Amygdala (tissue), 56 donors: ENCODE measurements at places on chromosomes 3 and 15.

- DNase-seq: no peak
Measured at GRCh38 chr3:74801924-74802323, 187.5 kb upstream of the CNTN3 start.

GRCh38 chr3:72338942-72339669 is 509.1 kb downstream of the SHQ1 start:
- DNase-seq: no peak

- no peak for DNase-seq
Measured at GRCh38 chr3:11826628-11827265, 19.9 kb downstream of the TAMM41 start.

GRCh38 chr3:31692751-31693150 is 160.0 kb downstream of the STT3B start:
- no peak for DNase-seq

DNA sequence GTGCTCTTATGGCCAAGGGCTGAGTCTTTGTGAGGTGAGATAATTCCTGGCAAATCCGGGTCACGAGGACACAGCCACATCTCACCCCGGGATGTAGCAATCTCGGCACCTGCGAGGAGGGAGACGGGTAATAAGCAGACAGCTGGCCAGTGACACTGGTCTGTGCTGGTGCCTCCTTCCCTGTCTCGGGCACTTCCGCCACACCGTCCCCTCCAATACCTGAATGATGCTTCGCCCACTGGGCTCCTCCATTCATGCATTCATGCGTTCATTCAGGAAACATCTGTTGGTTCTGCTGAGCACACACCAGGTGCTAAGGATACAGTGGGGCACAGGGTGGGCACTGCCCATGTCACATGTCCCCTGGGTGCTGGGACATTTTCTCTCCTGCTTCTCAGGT is 60.1 kb downstream of the ATP10A start:
- DNase-seq: no peak

DNA sequence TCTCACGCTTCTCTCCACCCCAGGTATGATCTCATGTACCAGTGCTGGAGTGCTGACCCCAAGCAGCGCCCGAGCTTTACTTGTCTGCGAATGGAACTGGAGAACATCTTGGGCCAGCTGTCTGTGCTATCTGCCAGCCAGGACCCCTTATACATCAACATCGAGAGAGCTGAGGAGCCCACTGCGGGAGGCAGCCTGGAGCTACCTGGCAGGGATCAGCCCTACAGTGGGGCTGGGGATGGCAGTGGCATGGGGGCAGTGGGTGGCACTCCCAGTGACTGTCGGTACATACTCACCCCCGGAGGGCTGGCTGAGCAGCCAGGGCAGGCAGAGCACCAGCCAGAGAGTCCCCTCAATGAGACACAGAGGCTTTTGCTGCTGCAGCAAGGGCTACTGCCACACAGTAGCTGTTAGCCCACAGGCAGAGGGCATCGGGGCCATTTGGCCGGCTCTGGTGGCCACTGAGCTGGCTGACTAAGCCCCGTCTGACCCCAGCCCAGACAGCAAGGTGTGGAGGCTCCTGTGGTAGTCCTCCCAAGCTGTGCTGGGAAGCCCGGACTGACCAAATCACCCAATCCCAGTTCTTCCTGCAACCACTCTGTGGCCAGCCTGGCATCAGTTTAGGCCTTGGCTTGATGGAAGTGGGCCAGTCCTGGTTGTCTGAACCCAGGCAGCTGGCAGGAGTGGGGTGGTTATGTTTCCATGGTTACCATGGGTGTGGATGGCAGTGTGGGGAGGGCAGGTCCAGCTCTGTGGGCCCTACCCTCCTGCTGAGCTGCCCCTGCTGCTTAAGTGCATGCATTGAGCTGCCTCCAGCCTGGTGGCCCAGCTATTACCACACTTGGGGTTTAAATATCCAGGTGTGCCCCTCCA is 19.1 kb downstream of the TYRO3 start:
- DNase-seq: no peak

DNA sequence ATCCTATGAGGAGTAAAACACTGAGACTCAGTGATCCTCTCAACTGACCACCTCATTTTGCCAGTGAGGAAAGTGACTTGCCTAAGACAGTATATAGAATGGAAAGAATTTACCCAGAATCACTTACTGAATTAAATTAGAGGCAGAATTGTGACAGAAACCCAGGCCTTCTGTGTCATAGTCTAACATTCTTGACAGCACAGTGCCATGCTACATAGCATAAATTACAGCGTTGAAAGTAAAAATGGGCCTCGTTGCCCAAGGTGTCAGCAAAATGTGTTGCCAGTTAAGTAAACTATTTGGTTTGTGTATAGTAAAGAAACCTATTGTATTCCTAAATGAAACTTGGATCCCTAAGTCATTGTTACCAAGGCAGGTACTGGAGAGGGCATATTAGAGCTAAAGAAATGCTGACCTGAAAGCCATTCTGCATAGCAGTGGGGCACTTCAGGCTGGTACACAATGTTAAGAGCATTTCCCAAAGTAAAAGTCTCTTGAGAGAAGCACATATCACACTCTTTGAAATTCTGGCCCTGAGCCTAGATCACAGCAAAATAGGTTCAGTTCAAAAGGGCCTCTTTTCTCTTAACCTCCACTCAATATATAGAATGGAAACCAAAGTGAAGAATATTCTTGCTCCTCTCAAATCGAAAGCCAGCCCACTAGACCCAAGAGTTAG is 53.8 kb downstream of the HMG20A start:
- DNase-seq: no peak

GRCh38 chr3:32948625-32949445 is 2.6 kb upstream of the CCR4 start:
- DNase-seq: no peak

- no peak for DNase-seq
Measured at GRCh38 chr3:123346021-123346420, 102.9 kb downstream of the ADCY5 start.

- no peak for DNase-seq
Measured at GRCh38 chr3:190229632-190230424, 92.4 kb downstream of the CLDN1 start.

GRCh38 chr3:73319179-73319769 is 257.8 kb downstream of the EBLN2 start:
- no peak for DNase-seq

DNA sequence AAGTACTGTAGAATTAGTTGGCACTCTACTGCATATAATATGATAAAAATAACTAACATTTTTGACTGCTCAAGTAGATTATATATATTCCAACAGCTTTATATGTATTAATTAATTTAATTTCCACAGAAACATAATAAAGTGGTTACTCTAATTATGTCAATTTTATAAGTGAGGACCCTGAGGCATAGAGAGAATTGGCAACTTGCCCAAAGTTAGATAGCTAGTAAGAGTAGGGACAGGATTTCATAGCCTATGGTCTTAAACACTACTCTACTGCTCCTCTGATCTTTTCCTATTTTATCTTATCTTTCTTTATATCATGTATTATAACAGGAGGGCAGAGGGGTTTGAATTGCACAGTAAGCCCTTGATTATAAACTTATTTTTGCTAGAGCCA is 418.7 kb upstream of the SGO1 start:
- DNase-seq: no peak

GRCh38 chr15:31155151-31155550 is 53.6 kb upstream of the TRPM1 start:
- no peak for DNase-seq

DNA sequence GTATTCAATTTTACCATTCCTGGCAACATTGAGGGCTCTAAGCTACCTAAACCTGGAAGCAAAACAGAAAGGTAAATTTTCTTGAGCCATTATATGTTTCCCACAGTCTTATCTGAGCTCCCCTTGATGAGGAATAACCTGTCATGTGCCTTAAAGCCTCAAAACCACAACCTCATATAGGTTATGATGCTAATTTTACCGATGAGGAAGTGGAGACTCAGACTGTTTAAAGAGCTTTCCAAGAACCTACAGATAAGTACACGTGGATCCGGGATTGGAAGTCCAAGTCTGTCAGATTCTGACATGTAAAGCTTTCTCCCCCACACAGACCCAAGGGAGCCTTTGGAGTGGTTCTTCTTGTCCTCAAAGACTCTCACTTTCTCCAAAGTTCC is 140.5 kb downstream of the SEMA6D start:
- no peak for DNase-seq

DNA sequence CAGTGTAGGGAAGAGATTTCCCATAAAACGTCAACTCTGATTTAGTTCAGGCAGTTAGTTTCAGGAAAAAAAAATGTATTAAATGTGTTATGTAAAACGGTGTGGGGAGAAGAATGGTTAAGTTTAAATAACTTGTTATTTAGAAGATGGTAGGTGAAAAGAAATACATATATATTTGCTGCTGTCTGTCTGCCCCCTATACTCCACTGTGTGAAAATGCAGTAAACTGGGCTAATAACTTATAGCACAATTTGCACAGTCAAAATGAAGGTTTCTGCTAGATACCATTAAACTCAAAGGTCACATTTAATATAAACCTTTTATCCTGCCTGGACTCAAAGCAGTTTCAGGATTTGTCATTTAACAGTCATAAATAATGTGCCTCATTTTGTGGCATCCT is 515.0 kb downstream of the FGF12 start:
- DNase-seq: no peak

DNA sequence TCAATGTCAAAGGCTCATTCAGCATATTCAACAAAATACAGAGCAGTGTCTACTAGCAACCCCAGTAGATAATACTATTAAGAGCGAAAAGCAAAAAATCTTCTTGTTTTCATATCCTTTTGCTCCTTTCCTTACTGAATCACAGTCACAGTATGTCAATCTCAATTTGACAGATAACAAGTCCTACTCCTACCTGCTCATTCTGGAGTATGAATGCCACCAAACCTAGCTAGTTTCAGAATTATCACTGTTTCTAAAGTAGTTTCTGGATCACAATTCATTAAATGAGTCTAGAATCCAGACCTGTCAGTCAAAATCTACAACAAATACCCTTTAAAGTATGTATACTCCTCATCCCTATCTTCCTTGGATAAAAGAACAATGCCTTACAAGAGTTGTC is 51.5 kb downstream of the MKRN2 start:
- no peak for DNase-seq

DNA sequence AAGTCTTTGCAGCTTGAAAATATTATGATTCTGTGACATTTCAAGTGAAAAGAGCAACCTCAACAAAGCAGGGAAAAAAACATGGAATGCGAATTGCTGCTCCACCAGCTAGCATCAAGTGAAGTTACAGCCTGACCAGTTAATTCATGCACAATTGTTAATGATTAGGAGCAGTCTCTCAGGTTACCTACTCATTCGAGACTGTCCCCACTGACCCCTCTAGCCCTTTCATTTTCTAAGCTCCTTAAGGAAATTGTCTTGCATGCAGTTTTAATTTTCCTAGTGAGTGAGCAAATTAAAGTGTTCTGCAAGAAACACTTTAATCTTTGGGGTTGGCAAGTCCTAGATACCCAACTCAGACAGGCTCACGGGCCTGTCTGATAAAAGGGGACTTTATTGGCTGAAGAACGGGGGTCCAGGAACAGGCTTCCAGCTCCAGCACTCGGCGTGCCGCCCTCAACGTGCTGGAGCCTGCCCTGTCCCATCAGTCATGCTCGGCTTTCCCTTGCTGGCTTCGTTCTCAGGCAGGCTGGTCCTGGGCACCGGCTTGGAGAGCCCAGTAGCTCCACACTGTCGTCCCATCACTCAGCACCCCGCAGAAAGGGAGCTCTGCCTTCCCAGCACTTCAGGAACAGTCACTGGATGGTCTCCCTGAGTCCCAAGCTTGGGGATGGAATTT is 18.3 kb downstream of the PODXL2 start:
- no peak for DNase-seq

- DNase-seq: no peak
Measured at GRCh38 chr3:29628795-29629194, 347.9 kb downstream of the RBMS3 start.

GRCh38 chr3:39126532-39127071 is 19.1 kb downstream of the TTC21A start:
- DNase-seq: no peak

DNA sequence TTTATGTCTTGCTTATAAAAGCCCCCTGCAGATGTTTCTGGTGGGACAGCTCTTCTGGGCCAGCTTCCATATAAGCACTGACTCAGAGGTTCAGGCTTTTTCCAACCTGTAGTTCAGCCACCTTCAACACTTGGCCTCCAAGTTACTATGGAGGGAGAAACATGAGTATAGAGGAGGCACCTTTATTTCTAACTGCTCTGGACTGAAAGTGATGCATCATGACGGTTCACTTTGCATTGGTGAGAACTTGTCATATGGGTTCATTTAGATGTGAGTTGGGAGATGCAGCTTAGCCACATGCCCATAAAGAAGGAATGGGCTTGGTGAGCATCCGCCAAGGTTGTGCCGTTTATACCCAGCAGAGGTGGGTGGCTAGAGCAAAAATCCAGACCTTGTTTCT is 58.8 kb upstream of the CFAP161 start:
- no peak for DNase-seq

- no peak for DNase-seq
Measured at GRCh38 chr3:95002438-95003046, 939.7 kb downstream of the NSUN3 start.

DNA sequence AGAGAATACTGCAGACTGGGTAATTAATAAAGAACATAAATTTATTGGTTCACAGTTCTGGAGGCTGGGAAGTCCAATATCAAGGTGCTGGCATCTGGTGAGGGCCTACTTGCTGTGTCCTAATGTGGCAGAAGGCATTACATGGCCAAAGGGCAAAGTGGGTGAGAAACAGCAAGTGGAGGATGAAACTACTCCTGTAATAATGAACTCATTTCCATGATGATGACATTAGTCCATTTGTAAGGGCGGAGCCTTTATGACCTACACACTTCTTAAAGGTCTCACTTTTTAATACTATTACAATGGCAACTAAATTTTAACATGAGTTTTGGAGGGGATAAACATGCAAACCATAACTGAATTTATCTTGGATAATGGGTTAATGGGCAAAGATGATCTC is 139.6 kb upstream of the SGO1 start:
- DNase-seq: no peak

DNA sequence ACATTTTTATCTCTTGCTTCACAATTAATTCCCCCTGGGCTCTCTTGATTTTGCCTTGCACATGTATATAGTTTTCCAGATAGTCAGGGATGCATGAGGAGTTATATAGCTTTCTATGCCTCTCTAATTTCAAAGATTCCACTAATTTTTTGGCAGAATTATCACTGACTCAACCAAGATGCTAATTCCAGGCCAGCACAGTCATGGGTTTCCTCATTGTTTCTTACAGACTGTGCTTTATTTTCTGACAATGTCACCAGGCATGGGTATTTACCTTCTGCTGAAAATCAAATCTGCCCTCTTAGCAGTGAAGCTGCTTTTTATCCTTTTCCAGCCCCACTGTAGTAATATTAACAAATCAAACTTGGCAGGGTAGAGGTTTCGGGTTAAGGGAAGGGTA is 1520.6 kb upstream of the CADM2 start:
- no peak for DNase-seq

- DNase-seq: no peak
Measured at GRCh38 chr3:106542101-106542769, 673.4 kb upstream of the CBLB start.

GRCh38 chr3:100155128-100155527 is 40.8 kb upstream of the FILIP1L start:
- no peak for DNase-seq

DNA sequence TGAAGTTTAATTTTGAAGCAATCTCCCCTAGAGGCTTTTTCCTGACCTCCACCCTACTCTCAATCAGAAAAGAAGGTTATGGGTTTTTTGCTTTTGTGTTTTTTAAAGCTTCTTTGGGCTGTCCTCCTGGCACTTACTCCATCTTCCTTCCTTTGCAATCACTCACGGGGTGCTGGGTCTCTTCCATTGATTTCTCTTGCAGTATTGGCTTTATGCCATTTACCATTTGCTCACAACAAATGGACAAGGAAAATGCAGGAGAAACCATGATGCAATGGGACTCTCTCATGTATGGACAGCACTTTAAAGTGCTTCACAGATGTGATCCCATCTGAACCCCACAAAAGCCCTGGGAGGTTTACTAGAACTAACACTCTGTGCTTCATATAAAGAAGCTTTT is 57.5 kb downstream of the SST start:
- no peak for DNase-seq
